ENCODE measurements at places on chromosomes 11 and 22.
A peak's percentile ranks its signal among the peaks of the same experiment; 100 is the strongest.

- DNase-seq, result no peak
These were observed 16.6 kb downstream of the VPS37C start for GRCh38 chr11:61144511-61145179.

- DNase-seq, result peak; percentile 29
These were observed 7.3 kb upstream of the CD5 start for GRCh38 chr11:61095021-61095420.

DNA sequence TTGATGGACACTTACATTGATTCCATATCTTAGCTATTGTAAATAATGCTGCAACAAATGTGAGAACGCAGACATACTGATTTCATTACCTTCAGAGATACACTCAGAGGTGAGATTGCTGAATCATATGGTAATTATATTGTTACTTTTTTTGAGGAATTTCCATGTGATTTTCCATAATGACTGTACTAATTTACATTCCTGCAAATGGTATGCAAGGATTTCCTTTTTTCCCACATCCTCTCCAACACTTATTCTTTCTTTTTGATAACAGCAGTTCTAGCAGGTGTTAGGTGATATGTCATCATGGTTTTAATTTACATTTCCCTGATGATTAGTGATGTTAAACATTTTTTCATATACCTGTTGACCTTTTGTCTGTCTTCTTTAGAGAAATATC lies 207.7 kb downstream of the C11orf87 start:
- DNase-seq, result no peak

DNA sequence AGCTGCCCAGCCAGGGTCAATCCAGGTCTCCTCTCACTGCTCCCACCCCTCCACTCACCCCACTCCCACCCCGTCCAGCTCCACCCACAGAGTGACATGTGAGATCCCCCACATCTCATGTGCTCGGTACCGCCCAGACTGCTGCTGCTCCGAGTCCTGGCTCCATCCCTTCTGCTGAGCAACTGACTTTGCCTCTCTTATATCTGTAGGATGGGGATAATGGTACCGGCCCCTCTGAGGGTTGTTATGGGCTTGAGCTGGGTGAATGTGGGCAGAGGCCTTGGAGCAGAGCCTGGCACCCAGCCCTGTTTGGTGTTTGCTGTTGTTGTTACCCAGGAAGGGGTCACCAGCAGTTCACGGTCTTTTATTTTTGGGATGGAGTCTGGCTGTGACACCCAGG lies 77.0 kb downstream of the ST3GAL4 start:
- no peak for DNase-seq

DNA sequence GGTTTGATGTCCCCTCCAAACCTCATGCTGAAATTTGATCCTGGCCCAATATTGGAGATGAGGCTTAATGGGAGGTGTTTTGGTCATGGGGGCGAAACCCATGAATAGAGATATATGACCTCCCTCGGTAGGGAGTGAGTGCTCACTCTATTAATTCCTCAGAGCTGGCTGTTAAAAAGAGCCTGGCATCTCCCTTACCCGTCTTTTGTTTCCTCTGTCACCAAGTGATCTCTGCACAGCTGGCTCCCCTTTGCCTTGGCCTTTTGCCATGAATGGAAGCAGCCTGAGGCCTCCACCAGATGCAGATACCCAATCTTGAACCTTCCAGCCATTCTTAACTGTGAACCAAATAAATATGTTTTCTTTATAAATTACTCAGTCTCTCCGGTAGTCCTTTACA lies 4.5 kb upstream of the CCDC81 start:
- DNase-seq, result no peak

- DNase-seq, result no peak
These were observed 28.2 kb downstream of the HEPHL1 start for GRCh38 chr11:94049351-94049750.

DNA sequence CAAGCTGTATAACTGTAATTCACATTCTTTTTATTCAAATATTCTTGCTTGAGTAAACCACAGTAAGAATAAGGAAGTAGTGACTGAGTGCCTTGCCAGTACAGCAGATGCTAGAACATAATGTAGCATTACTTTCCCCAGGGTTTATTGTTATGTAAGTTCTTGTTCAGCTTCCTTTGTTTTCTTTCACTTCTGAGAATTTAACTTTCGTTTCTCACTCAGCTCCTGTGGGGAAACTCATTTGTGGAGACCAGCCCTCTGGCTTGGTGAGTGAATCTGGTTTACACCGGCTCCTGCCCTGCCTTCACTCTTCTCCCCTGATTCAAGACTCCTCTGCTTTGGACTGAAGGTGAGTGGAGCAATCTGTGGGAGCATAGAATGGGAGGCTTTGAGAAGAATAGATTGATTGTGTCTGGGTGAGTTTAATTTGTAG lies at the start of gene TRIM22:
Gene TRIM22, plus strand, starts transcription at position 240 of the 433 bp plus-strand sequence. CDS start 6,443 bp downstream, outside the sequence.
- DNase-seq, result peak; percentile 95

DNA sequence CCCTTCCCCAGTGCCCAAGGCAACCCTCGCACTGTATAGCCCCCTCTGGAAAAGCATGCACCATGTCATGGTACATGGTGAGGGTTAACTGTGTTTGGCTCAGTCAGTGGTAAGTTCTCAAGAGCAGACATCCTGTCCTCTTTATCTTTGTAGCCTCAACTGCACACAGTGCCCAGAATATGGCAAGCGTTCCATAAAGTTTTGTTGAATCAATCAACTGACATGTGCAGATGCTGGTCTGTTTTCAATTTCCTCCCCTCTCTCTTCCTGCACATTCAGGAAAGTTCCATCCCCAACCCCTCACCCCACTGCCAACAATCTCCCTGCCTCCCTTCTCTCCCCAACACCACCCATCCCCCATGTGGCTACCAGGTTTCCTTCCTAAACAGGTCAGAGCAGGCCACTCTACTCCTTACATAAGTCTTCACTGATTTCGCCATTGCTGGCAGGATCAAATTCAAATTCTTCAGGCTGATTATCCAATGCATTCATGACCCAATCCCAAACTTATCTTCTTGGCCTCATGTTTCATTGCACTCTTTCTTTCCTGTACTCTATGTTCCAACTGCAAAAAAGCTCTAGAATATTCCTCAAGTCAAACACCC lies 15.5 kb upstream of the TMPRSS5 start:
- DNase-seq, result no peak

DNA sequence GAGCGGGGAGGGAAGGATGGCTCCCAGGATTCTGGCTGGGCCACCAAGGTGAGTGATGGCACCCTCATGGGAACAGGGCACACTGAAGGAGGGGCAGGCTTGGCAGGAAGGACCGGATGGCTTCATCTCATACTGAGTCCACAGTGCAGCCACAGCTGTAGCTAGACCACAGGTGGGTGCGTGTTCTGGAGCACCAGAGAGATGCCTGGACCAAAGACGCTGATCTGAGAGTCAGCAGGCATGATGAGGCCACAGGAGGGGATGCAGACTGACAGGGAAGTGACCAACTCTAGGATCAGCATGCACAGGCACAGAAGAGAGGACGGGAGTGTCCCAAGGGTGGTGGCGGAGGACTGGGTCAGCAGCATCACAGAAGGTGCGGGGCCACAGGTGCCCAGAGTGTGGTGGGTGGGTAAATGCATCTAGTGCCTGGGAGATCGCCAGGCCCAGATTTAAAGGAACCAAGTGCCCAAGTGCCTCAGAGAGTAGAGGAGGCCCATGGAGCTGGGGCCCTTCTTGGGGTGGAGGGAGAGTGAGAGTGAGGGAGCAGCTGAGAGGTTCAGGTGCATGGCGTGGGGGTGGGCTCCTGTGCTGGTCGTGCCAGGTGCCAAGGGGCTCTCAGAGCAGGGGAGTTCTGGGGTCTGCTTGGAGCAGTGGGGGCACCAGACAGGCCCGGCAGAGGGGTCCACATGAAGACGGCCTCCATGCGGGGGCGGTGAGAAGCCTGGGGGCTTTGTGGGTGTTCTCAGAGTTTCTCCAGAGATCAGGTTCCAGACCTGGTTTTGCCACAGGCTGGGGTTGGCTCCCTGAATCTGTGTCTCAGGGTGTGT lies 113.7 kb downstream of the CEP164 start:
- no peak for DNase-seq

- no peak for DNase-seq
These were observed 309.8 kb upstream of the NCAM1 start for GRCh38 chr11:112651386-112651785.

DNA sequence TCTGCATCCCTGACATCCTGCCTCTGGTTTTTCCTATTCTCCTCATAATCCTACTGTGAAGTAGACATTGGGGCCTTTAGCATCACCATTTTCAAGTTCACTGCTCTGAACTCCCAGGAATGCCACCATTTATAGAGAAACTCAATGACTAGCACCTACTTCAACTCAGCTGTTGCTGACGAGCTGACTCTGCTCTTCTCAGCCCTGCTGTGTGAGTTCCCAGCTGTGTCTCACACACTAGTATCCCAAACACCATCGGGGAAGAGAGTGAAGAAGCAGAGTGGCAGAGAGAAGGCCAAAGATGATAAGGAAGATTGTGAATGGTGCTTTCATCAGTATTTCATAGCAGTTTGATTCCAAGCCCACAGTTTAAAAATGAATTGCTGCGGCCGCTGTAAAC lies 71.9 kb downstream of the PLEKHA7 start:
- no peak for DNase-seq

DNA sequence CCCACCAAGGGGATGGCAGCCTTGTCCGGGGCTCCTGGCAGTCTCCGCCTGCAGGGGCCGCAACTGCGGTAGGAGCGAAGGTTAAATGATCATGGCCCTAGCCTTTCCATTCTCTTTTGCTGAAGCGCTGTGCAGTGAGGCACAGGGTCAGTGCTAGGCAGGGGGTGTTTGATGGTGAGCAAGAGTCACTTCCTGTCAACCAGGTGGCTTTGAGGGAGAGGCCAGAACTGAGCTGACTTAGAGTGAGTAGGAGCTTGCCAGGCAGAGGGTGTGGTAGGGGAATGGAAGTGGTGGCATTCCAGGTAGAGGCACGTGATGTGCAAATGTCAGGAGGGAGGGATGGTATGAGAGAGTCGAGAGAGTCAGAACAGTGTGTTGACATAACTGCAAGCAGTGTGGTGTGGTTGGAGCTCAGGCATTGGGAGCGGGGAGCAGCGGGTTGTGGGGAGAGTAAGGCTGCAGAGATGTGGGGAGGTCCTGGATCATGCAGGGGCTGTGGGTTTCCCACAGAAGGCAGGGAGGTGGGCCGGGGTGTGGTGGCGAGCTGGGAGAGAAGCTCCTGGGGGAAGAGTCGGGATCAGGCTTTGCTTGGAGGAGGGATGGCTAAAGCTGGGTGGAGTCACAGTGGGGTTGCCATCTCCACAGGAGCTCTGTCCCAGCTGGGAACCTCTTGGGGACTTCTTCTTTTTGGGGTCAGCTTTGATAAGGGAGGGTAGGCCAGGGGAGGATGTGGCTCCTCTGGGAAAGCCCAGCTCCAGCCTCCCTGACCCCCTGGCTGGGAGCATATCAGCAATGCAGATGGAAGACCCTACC lies 33.3 kb downstream of the AMPD3 start:
- no peak for DNase-seq

DNA sequence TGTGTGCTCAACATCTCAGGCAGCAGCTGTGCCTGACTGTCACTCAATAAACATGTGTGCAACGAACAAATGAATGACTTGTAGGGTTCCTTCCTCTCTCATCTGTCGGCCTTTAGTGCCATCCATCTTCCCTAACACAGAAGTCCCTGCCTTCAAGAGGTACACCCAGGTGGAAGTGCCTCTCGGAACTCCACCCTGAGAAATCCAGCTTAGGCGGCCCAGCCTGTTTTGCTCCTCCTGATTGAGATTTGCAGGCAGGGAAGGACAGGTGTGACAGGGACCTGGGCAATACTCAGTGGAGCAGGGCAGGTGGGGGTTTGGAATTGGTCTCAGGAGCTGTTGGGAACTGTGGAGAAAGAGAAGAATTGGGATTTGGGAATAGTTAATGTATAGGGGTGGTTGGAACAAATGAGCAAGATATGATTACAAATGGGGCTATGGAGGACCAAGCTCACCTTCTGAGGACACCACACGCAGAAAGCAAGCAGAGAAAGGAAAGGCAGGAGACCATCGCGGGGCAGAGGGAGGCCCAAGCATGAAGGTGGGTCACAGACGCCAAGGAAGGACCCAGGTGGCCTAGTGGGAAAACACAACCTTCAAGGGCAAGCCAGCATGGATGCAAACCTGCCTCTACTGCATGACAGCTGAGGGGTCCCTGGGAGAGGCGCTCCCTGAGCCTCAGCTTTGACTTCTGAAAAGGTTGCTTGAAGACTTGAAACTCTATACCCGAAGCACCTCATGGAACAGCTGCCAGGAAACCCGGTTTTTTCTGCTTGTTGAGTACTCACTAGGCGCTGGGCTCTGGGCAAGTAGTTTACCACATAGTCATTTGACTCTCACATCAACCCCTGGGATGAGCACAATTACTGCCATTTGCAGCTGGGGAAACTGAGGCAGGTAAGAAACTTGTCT lies 40.9 kb upstream of the ANO1 start:
- no peak for DNase-seq

- DNase-seq, result no peak
These were observed 64.4 kb downstream of the SPON1 start for GRCh38 chr11:14026961-14027360.

- peak; percentile 75 for DNase-seq
These were observed 84.1 kb downstream of the LARGE2 start for GRCh38 chr11:46006418-46007070.

DNA sequence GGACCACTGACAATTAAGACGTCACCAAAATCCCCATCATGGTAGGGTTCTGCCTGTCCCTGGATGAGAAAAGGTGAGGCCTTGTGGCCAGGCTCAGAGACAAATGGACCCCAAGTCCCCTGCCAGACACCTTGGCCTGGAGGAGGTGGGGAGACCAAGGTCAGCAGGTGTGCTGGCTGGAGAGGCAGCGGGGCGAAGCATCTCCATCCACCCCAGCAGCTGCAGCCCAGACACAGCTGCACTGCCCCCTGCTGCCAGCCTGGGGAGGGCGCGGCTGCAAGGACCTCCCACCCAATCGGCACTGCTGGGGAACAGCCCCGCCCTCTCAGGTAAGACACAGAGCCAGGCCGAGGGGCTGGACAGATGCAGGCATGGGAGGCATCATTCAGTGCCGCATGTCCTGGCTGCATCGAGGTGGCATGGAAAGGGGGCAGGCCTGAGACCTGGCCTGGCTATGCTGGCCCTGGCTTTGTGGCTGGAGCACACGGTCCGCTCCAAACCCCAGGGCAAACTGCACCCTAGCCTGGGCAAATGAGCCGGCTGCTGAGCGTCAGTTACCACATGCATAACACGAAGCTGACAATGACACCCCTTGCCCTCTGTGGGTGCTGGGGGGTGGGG lies 12.2 kb upstream of the MFNG start:
- DNase-seq, result peak; percentile 51

GRCh38 chr11:63920939-63921417 lies 4.0 kb upstream of the RCOR2 start:
- DNase-seq, result no peak

Data from suppressor macrophage treated with lipopolysaccharide for 4 hours (primary cell).